ENCODE measurements at places on chromosomes 6 and 20.

DNA sequence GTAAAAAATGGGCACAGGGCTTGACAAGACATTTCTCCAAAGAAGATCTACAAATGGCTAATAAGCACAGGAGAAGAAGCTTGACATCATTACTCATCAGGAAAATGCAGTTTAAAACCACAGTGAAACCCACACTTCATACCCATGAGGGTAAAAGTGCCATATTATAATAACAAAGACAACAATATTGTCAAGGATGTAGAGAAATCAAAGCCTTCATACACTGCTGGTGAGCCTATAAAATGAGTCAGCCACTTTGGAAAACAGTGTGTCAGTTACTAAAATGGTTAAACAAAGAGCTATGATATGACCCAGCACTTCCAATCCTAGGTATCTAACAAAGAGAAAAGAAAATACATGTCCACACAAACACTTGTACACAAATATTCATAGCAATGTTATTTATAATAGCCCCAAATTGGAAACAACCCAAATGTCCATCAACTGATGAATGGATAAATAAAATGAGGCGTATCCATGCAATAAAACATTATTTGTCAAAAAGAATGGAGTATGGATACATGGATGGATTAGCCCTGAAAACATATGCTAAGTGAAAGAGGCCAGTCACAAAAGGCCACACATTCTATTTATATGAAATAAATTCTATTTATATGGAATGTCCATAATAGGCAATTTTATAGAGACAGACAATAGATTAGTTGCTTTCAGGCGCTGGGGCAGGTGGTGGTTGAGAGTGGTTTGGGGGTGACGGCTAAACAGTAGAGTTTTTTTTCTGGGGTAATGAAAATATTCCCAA is 11.5 kb upstream of the IL20RA start:
- no peak for DNase-seq

GRCh38 chr20:54794110-54794509 is 318.7 kb downstream of the DOK5 start:
- no peak for DNase-seq

DNA sequence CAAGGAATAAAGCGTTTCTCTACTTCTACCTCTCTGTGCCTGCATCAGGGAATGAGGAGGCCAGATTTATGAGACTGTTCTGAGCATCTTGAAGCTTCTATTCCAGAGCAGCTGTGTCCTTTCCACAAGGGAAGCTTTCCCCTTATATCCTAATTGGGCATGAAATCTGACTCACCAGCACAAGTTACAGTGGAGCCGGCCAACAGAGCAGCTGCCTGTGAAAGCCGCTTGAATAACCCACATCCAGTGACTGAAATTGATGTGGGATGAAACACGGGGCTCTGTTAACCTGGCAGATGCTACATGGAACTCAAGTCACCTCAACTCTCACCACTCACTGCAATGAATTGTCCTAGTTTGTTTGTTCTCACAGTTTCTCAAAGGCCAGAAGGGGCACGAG is 400.3 kb downstream of the TFAP2A start:
- DNase-seq, result no peak

GRCh38 chr6:26400626-26401025 is 1.4 kb upstream of the BTN3A1 start:
- no peak for DNase-seq

DNA sequence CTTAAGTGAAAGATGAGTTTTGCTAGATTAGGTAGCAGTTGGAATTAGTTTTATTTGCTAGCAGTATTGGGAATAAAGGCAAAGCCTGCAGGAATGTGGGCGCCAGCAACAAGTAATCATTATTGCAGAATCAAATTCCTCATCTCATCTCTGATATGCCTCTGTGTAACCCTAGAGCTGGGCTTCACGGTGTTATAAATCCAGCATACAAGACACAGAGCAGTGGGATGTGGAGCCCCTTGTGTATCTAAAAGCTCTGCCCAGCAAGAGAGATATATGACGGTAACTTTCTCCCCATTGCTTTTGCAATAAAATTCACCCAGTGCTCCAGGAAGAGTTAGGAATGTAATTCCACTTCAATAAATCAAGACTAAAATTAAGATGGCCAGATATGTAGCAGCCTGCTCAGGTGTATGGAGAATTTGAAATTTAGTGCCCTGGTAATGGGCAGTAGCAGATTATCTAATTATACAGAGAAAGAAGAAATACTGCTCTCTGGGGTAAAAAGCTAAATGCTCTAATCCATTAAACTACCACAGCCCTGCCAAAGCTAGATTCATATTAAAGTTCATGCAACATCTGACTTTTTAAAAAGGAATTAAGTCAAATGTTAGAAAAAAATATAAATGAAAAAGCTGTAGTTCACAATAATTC is 5.6 kb upstream of the BLOC1S5 start:
- no peak for DNase-seq

- DNase-seq, result no peak
Observed at GRCh38 chr6:106574741-106575458, 54.4 kb downstream of the RTN4IP1 start.

GRCh38 chr20:60060593-60060992 is 102.4 kb downstream of the CDH26 start:
- no peak for DNase-seq

DNA sequence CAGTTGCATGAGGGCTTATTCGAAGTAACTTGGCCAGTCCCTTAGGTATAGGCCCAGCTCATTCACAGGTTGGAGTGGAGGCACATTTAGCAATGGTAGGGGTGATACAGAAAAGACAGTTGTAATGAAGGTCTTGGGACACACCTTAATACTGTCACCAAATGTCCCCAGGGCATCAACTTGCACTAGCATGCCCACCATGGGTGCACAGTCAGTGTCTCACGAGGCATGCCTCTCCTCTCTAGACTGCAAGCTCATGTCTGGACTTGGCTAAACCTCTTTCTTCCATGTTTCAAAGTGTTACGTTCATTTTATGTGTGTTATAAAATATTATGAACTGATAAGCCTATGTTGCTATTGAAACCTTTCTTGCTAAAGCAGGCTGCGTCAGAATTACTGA is 124.0 kb upstream of the ECI2 start:
- DNase-seq, result no peak

GRCh38 chr6:25279748-25280343 is 672 bp downstream of the CARMIL1 start:
- DNase-seq, result no peak

GRCh38 chr20:44028868-44029847 is 114.5 kb downstream of the TOX2 start:
- DNase-seq, result no peak

DNA sequence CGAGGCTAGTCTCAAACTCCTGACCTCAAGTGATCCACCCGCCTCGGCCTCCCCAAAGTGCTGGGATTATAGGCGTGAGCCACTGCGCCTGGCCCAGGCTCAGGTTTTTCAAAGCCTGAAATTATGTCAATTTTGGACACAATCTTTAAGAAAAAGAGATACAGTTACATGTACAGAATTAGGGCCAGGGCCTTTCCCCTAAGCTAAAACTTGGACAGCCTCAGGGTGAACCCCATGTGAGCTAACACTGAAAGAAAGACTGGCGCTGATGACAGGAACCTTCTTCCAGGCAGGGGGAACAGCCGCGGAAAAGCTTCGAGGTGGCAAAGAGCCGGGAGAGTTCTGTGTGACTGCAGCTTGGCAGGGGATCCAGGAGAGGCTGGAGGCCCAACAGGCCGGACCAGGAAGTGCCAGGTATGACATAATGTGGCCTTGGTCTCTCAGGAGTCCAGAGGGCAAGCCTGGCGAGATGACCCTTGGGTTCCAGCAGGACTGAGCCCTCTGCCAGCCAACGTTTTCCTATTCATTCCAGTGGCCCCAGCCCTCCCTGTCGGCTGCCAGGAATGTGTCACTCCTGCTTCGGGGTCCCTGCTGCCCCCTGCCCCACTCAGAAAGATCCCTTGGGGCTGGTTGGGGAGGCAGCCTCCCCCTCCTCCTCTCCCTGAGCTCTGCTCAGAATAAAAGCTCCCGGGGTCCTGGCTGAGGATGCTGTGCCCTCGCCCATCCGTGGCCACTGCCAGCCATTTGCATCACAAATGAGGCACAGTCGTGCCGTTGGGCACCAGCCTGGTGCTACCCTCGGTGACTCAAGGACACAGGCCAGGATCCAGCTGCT is 37.3 kb downstream of the RBM38 start:
- no peak for DNase-seq

GRCh38 chr20:3765171-3765882 is 2.2 kb downstream of the ADISSP start:
- DNase-seq, result no peak

DNA sequence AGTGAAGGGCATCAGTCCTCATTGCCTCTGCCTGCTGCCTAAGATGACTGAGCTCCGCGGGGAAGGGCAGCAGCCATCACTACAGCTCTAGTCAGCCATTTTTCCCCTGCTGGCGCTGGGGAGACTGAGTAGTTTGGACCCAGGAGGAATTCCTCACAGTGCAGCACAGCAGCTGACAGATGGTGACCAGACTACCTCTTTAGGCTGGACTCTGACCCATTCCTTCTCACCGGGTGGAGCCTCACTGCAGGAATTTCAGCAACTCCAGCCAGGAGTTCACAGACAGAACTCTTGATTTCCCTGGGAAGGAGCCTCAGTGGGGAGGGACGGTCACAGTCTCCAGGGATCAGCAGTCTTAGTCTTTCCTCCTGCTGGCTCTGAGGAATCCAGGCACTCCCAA is 492.0 kb upstream of the MMS22L start:
- DNase-seq, result no peak

DNA sequence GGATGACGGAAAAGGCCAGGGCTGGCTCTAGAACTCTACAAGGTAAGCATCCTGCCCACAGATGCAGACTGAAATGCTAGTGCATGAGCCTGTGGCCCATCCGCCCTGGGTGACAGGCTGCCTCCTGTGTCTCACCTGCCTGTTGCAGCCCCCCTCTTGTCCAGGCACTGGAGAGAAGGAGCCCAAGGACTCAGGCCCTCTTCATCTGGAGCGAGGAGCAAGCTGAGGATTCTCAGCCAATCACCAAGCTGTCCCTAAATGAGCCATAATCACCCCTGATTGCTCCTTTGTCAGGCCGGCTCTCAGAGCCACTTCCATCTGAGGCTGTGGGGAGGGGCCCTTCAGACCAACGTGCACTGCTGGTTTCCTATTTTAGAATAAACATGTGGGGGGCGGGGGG is 10.0 kb upstream of the SLC32A1 start:
- DNase-seq, result no peak

GRCh38 chr6:56890683-56891429 is 64.1 kb upstream of the BEND6 start:
- no peak for DNase-seq

DNA sequence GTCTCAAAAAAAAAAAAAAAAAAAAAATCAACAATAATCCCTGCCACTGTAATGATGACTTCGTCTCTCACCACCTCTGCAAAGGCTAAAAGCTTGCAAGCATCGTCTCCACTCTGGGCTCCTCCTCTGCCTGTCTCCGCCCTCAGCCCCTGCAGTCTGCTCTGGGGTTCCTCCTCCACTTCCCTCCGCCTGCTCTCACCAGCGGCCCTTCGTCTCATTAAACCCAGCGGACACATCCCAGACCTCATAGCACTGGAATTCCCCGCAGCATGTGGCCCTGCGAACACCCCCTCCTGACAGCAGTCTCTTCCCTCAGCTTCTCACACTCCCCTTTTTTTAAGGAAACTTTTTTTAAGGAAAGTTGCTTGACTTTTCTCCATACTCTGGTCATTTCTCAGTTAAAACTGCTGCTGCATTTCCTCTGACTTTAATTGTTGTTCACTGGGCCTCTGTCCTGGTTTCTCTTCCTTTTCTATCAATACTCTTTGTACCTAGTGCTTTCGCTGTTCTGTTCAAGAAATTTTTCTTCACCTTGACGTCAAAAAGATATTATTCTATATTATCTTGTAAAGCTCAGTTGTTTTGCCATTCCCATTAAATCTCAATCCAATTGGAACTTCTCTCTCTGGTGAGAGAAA is 70.9 kb upstream of the PLEKHG1 start:
- DNase-seq, result no peak

- DNase-seq, result no peak
Observed at GRCh38 chr20:39886650-39887190, 802.3 kb downstream of the MAFB start.

DNA sequence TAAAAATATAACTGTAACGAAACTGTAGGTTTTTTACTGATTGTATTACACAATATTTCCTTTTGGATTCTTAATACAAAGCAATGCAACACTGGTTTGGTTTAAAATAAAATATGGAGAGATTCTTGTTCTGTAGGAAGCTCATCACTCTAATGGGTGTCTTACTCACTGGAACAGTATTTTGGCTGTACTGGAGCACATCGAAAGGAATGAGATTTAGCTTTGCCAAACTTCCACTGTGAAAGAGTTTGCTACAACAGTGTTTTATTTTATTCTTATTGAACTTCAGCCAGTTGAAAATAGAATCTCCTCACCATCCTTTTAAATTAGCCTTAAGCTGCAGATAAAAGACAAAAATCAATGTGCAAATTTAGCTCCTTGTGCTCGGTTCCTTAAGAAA is 230.7 kb upstream of the QKI start:
- no peak for DNase-seq

GRCh38 chr6:28002161-28002560 is 45.1 kb downstream of the OR2B6 start:
- no peak for DNase-seq
